ENCODE measurements at places on chromosomes 6 and 20.

- no peak for DNase-seq
Observed at GRCh38 chr20:47676912-47677634, 108.2 kb downstream of the SULF2 start.

DNA sequence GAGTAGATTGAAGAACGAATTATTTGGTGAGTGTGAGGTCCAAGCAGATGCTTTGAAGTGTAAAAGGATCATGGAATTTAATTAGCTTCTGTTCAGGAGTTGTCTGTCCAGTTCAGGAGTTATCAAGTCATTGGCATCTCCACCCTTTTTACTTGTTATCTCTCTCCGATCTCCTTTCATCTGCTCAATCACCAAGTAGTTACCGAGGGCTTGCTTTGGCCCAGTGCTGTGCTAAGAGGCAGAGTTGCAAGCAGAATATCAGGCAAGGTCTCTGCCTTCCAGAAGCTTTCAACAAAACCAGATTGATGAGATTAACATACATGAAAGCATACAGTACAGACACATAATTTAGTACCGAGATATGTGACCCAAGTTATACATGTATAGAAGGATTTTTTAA is 10.2 kb upstream of the TNFRSF21 start:
- DNase-seq: no peak

DNA sequence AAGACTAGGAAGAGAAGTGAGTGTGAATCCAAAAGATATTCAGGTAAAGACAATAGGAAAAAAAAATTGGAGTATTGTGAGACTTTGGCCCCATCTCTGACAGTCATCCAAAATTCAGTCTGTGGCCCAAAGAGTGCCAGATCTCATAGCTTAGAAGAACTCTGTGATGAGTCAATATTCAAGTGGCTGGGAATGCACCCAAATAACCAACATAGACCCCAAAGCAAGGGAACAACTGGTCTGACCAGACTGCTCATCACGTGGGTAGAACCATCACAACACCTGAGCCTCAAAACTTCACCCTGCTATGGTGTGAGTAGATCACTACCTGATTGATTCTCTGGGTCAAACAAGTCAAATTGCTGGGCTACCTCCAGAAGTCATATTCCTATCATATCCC is 51.1 kb upstream of the TRDN start:
- DNase-seq: no peak

DNA sequence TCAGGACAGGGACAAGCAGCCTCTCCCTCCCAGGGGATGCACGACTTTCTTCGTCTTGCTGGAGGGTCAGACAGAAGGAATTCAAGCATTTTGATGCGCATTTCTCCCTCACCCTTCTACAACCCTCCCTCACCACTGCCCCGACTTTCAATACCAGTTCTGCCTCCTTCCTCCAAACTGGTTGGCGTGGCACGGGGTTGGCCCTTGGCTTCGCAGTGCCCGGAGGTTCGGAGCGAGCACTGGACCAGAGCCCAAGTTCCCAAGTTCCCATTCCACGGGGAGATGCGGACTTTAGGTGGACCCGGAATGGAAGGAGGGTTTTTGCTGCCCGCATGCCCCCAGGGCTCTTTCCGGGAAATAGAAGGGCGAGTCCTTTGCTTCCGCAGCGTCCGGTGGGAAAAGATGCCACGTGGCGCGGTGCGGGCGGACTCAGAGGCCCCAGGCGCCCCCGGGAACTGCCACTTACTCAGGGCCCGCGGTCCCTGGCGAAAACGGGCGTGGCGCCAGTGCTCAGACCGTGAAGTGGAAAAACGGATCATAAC is 8.0 kb upstream of the LAMP5 start:
- no peak for DNase-seq

DNA sequence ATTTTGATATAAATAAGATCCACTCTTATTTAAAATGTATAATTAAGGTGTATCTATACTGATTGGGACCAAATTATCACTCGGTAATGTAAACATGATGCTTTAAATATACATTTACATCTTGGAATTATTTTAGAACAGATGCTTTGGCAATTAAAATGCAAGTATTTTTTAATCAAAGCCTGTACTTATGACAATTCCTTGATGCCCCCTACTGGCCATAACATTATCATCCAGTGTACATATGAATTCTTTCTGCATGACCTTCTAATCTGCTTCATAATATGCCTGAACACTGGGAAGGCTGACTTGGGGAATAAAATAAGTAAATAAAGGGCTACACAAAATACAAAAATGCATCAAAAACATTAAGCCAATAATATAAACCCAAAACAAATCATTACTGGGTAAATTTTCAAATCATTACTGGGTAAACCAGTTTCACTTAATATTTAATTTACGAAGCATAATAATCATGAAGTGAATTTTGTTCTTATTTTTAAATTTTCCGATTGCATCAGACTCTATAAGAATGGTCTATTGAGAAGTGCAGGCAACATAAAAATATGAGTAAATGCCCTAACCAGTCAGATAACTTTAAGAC is 65.1 kb downstream of the CGA start:
- peak; percentile 55 for DNase-seq

GRCh38 chr20:53752583-53752970 is 158.9 kb upstream of the ZNF217 start:
- no peak for DNase-seq

DNA sequence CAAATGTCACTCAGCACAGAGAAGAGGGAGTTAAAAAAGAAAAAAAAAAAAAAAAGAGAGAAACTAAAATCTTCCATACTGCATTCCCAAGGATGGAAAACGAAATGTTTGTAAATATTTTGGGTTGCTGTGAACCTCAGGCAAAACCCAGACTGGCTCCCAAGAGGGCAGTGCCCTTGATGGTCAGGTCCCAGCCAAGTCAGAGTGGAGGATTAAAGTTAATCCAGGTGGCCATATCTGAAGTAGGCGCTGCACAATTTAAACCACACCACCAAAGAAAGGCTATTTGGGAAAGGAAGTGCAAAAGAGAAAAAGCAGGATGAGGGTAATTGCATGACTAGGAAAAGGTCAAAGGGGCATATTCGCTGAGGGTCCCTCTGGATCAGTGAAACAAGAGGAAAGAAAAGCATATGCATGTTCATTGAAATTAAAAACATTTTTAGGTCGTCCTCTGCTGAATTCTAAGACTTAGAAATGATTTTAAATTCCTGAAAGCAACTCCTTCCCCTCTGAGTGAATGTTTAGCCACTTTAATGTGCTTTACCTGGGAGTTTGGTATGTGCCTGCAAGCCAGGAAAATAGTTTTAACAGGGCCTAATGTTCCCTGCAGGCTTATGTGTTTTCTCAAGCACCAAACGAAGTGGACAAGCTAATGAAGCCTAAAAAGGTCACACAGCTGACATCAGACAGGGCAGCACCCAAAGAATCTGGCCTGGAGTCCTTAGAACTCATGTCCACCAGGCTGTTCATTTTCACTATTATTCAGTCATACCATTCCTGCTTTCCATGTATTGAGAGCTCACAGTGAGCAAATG is 159.1 kb downstream of the HACE1 start:
- no peak for DNase-seq

DNA sequence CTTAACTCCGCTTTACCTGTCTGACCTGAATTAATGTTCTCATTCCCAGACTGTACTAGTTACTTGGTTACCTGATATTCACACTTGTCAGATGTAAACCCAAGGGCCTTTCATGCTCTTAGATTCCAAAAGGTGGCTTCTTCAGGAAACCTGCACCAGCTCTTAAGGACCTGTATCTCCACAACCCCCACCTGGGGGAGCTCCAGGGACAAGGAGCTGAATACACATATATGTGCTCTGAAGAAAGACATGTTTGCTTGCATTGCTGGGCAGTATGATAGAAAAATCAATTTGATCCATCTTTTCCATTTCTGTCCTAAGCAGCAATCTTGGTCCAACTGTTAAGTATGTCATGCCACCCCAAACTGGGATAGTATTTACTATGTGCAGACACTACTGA is 64.8 kb upstream of the POU3F2 start:
- DNase-seq: no peak

Measured in fibroblast of lung (primary cell).